ENCODE measurements at places on chromosomes 4 and X. TPM values are rescaled to one million over a fixed set of nuclear protein-coding genes. Genes with fewer than 3 reads are reported as not detected.

ADH1B gene
- not detected for total RNA-seq

TMEM31 gene
- total RNA-seq = not detected

FIP1L1 gene
- total RNA-seq = 74.7 TPM

ALAS2 gene
- total RNA-seq = not detected

SPIN4 gene
- 5.7 TPM for total RNA-seq

BANK1 gene
- total RNA-seq = 0.15 TPM

CYBB gene
- total RNA-seq = not detected

CT47A7 gene
- total RNA-seq = not detected

SHROOM3 gene
- 57.5 TPM for total RNA-seq

All from HFFc6 (cell line).